NB4 (cell line): ENCODE measurements at places on chromosomes 3 and 15.

DNA sequence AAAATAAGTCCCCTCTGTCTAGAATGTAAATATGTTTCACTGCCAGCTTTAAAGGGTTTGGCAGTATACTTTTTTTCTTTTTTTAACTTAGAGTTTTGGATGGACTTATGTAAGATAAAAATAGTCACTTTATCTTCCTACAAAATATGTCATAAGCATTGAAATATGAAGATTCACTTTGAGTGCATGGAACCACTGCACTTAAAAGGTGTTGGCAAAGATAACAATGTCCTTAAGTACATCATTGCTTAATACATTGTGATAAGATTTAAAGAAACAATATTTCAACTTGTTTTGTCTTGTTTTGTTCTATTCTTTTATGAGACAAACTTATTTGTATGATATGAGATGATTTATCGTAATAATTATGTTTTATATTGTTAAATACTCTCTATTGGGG, 66.3 kb upstream of the NAALADL2 start:
- DNase-seq: no peak

- peak; percentile 97 for DNase-seq
These were observed 132.6 kb upstream of the HES1 start for GRCh38 chr3:194003114-194004057.

DNA sequence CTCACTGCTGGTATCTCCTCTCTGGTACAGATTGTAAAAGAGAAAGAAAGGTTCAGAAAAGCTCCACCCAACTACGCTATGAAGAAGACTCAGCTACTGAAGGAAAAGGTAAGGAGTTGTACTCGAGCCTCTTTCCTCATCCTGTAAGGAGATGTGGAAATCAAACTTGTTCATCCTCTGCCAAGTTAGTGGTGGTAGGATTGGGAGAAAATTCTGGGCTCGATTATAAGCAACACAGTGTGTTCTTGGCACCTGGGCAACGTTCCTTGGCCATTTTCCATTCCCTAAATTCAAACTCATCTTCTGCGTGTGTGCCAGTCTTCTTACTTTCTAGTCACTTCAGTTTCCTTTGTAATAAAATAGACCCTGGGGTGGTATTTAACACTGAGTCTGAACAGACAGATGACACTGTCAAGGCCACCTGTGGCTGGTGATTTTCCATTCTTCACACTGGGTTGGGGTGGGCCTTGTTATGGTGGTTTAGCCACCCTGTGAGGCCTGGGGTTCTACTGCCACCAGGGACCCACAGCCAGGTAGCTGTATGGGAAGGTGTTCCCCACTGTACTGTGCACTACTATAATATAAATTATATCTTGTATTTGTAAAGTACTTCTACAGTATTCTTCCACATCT, 17.1 kb upstream of the ITPKA start:
- DNase-seq: no peak

- no peak for DNase-seq
These were observed 382.7 kb downstream of the EPHA6 start for GRCh38 chr3:97197083-97197482.

- DNase-seq: peak; percentile 51
These were observed 627 bp downstream of the NT5DC2 start for GRCh38 chr3:52532838-52533622.

GRCh38 chr3:184592371-184593219, 31.0 kb downstream of the EPHB3 start:
- DNase-seq: no peak

GRCh38 chr3:53243785-53244184, 12.0 kb downstream of the TKT start:
- DNase-seq: no peak

DNA sequence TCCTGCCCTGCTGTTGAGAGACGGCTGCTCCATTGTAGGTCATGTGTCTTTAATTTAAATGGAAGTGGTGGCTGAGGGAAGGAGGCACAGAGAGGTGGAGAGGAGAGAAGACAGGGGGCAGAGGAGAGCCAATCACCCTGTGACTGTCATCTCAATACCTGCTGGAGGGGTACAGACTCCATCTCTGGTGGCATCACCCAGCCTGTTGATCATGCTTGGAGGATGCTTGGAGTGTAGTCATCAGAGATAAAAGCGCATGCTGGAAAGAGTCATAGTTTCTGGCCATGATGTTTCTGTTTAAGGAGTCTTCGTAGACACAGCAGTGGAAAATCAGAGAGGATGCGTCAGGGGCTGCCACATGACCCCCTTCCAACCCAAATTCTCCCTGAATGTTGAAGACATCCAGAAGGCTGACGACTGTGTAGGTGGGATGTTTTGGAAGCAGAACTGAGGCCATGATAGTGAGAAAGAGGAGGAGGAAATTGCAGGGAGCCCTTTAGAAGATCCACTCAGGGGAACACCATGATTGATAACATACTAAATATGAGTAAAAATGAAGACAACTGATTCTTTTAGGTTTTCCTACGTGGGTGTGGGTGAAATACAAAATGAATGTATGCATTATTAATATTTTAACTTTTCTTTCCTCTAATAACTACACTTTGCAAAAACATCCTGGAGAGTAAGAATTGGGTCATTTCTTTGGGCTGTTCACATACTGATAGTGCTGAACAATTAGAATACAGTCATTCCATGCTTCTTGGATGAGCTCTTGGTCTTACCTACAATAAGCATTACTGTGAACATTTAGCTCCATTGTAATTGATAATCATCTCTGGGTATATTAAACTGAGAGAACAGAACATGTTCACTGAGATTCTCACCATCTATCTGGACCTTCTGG, 210.6 kb upstream of the ATP10A start:
- DNase-seq: no peak

DNA sequence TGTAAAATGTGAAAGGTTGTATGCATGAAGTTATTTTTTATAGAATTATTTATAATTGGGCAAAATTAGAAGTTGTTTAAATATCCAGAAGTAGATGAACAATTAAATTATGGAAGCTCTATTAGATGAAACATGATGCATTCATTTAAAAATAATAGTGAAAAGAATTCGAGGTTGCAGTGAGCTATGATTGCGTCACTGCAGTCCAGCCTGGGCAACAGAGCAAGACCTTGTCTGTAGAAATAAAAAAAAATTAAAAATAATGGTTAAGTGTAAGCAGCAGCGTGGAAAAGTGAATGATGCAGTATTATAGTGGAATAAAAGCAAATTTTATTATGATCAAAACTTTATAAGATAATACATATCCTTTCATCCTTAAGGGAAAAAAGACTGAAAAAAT, 14.3 kb downstream of the BUB1B start:
- no peak for DNase-seq

DNA sequence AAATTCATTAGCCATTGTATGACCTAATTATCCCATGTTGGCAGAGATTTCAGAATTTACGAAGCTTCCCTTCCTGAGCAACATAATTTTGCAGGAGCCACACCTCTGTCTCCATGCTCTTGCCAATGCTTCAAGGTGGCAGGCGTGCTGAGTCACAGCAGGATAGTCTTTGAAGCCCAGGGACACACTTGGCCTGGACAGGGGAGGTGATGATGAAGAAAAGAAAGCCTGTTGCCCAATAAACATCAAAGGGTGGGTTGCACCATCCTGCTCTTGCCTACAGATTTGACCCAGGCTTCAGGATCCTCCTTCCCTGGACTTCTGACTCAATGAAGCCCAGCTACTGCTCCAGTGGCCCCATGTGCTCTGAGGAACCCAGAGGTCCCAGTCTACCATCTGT, 117.1 kb downstream of the MINAR1 start:
- no peak for DNase-seq

GRCh38 chr3:168990134-168990533, 673.4 kb downstream of the MECOM start:
- no peak for DNase-seq

DNA sequence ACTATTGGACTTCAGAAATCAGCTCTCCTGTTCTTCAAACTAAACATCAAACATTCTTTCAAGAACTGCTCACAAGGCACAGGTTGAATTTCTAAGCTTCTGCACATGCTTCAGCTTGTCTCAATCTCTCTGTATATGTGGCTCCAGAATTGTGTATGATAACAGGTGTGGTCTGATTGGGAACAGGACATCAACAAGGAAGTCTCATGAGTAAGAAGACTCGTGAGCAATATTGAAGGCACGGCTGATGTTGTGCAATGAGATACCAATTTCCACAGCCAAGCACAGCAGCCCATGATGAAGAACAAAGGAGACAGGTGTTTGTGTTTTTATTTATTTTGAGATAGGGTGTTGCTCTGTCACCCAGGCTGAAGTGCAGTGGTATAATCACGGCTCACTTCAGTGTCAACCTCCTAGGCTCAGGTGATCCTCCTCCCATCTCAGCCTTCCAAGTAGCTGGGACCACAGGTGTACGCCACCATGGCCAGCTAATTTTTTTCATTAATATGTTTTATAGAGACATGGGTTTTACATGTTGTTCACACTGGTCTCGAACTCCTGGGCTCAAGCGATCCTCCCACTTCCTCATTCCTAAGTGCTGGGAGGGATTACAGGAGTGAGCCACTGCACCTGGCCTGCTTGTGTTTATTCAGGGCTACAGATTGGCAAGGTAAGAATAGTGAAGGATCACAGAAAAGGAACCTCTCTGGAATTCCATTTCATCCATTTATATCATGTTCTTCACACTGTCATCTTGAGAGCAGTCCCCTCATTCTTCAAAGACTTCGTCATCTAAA, 32.2 kb upstream of the ABHD17C start:
- no peak for DNase-seq

DNA sequence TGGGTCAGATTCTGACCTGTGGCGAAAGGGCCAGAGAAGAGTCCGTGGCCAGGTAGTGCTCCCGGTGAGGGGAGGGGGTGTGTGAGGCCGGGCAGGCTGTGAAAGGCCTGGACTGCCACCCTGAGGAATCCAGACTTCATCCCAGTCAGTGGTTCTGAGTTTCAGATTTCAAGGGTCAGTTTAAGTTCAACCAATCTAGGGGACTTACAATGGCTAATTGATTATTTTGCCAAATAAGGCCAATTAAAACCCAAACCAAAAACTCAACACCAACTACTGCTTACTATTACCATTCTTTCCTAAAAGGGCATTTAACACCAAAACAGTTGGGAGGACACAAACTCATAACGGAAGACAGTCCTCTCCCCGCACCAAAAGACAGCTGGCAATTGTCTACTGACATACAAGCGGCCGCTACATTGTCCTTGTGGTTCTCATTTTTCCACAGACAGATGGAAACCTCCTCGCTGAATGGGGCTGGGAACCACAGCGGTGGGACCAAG, 30.5 kb downstream of the TMEM44 start:
- no peak for DNase-seq

DNA sequence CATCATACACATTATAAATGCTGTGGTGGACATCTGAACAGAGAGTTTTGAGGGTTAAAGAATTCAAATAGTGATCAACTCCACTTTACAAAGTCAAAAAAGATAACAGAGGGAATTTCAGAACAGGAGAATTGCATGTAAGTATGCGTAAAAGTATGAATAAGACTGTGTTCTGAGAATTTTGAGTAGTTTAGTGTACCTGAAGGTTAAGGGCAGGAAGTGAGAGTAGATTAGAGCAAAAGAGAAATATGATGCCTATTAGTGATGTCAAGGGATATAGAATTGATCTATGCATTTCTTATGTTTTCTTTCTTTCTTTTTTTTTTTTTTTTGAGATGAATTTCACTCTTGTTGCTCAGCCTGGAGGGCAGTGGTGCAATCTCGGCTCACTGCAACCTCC, 53.1 kb downstream of the TP63 start:
- no peak for DNase-seq

DNA sequence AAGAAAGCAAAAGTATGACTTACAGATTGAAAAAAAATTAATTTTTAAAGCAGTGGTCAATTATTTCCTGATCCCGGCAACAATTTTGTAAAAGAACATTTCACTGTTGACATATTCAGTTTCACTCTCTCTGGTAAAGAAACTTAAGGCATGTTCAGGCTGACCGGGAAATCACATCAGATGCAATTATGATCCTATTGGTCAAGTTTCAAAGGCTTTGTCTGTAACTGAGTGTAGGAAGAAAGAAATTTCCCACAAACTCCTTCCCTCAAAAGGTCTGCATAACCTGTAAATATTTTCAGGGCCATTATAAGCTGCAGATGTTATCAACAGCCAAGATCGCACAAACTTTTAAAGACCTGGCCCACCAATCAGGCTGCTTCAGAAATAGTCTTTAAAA, 205.4 kb upstream of the IGF1R start:
- DNase-seq: no peak

DNA sequence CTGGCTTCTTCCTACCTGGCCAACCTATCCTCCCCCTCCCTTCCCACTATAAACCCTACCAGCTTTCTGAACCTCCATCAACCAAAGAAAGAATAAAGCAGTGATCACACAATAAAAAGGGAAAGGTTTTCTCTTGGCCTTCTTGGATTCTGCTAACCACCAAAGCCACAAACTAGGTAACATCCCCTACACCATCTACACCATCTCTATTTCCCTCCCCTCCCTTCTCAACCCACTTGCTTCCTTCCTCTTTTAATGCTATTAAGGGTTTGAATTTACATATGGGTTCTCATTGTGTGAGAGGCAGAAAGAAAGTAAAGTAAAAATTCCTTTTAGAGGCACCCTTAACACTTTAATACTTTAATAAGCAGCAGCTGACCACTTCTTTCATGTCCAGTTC, 25.8 kb upstream of the RSL24D1 start:
- DNase-seq: peak; percentile 90

DNA sequence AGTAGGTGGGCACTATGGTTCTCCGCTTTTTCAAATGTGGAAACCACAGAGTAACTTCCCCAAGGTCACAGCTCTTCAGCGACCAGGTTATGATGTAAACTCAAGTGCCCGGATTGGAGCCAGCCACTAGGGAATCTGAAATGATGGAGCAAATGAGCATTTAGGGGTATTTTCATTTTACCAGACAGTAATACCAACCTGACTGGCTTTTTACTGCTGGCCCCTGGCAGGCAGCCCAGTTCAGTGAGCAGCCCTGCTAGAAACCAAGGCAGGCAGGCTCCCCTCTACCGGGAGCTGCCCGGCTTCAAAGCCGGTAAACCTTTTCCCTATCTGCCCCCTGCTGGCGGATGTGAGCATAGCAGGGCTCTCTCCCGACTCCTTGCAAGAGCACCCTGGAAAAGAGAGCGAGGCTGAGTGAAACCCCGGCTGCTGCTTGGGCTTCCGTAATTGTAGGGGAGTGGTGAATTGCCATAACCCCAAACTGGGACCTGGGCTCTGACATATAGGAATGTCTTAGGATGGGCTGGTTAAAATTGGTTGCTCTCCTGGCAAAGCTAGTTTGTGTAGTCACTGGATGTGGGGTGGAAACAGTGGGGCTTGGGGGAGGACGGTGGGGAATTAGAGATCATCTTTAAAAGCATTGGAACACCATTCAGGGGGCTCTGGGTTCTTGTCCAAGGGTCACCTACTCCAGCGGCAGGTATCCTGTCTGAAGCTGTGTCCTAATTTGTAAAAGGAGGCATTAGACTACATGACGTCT, 98.0 kb upstream of the TNFAIP8L3 start:
- DNase-seq: peak; percentile 85
